ENCODE measurements at places on chromosomes 3 and 15.

DNA sequence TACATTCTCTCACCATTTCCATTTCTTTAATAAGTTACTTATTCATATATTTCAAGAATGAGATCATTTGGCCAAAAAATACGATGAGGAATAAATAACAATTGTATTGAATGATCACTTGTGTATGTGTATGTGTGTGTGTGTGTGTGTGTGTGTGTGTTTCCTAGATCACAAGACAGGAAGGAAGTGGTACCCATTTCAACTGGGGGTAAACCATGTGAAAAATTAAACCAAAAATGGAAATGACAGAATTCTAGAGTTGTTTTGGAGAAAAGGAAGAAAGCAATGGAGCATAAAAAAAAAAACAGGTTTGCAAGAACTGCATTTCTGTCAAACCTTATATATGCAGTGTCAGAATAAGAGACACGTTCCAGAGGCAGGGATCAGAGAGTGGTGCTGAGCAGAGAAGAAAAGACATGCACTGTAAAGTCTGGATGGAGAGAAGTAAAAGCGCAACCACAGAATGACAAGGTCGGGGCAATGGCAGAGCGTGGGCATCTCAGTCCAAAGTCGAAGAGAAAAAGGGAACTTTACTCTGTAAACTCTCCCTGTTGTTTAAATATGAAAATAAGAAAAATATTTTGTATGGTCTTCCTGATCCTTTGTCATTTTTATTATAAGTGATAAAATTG, 75.5 kb downstream of the PEX5L start:
- DNase-seq, result no peak

DNA sequence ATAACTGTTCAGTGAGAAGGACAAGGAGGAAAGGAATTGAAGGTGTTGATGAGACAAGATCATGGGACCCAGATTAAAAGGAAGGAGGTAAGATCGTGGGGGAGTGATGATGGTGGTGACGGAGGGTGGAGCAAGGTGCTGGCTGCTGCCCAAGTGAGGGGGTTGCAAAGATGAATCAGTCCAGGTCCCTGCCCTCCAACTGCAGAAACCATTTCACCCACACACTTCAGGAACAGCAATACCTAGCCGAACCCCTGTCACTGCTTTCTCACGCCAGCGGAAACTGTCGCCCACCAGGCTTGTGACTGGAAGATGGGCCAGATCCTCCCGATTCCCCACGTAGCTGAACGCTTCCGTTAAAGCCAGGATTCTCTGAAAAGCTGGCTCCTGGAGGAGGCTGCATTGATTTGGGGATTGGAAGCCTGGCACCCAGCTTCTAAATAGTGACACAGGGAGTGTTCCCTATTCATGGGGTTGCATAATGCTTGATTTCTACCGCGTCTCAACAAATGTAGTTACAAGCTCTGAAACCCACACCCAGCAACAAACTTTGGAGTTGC, 3.2 kb upstream of the LSG1 start:
- DNase-seq, result no peak

- DNase-seq, result peak; percentile 38
Measured at GRCh38 chr3:64353226-64353625, 128.0 kb upstream of the PRICKLE2 start.

DNA sequence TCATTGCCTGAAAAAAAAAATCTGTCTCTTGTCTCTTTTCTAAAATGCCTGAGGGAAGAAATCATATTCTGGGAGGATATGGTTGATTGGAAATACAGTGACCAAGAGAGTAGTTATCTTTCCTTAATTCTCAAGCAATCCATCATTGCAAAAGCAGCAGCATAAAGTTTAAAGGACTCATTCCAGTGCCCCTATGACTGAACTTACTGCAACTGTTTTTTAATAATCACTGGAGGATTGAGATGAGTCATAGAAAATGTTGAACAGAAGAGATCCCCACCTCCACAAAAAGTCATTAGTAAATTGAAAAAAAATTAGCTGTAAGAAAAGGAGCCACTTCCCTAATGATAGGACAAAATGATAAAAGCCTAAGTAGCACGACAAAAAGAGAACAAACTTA, 121.5 kb downstream of the SLC9A9 start:
- peak; percentile 65 for DNase-seq

DNA sequence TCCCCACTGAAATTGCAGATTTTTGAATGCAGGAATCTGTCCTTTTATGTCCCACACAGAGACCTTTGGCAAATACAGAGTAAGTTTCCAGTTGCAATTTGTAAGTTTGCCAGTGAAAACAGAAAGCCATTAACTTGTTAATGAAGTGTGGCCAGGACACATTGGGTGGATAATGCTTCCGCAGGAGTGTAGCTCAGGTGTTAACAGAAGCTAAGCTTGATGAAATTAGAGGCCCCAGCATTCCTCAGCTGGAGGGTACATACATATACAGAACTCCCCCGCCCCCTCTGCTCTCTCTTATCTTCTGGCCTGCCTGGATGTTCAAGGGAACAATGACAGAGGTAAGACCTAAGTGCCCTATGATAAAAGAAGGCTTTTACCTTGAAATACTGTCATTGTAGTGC, 8.1 kb upstream of the LRRC2 start:
- DNase-seq, result no peak

DNA sequence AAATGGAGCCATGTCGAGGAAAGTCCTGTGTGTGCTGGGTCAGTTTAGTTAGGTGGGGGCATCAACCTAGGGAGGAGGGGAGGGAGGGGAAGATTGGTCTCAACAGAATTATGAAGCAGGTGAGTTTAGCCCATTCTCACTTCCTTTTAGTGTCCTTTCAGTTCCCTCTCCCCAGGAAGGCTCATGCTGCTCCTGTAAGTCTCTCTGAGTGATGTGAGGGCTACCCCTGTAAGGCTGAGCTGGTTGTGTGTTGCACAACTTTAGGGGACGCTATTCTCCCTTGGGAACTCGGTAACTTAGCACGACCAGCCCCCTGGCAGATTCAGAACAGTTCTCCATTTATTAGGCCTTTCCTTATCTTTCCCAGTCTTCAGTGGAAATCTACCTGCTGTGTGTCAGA, 21.2 kb downstream of the IL5RA start:
- no peak for DNase-seq

GRCh38 chr3:122989856-122990575, 37.5 kb downstream of the SEMA5B start:
- no peak for DNase-seq

- peak; percentile 30 for DNase-seq
Measured at GRCh38 chr3:42226470-42227425, 39.2 kb downstream of the CCK start.

DNA sequence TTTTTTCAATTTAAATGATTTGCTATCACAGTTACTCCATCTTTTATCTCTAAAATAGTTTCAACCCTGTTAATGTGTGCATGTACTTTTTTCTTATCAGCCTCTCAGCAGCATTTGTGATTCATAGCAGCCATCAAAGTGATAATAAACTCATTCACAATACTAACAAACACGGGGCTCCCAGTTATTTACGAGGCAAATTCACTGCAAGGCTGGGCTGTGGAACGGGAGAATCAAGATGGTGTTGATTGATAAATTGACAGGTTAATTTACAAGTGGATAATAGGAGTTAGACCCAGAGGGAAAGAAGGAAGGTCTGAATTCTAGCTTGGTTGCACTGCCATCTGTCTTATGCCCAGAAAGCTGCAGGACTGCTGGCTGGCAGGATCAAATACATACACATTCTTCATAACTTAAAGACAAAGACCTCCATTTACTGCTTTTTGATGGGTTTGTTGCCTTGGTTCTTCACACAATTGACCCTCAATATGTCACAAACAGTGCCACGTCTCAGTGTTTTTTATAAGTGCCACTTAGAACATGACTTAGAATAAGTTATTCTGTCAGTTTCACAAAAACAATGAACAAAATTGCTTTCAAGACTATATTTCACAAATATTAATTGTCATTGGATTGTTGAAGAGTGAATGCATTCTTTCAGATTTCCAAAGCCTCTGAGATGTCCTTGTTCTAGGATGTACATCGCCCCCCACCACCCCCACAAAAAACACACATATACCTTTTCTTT, 562.8 kb downstream of the NR2F2 start:
- DNase-seq, result peak; percentile 39

DNA sequence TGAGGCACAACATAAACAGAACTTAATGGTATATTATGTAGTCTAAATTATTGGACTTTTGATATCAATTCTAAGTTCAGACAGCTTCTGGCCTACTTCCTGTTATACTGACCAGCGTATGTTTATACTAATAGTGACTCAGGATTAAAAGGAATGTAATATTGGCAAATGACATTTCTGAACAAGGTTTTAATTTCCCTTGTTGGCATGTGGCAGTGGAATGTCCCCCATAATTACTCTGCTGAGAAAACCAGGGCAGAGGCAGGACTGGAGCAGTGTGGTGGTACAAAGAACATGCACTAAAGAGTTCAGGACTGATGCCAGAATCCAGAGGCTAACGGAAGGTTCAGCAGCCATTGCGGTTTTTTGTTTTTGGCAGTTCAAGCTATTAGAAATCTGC, 184.0 kb downstream of the KCNAB1 start:
- DNase-seq, result peak; percentile 66

- peak; percentile 70 for DNase-seq
Measured at GRCh38 chr3:143831208-143831607, 17.1 kb downstream of the SLC9A9 start.

GRCh38 chr3:122973893-122974615, 53.5 kb downstream of the SEMA5B start:
- DNase-seq, result no peak

GRCh38 chr3:24264748-24265158, 229.9 kb downstream of the THRB start:
- peak; percentile 58 for DNase-seq

GRCh38 chr15:60004846-60005351, 788 bp downstream of the FOXB1 start:
- DNase-seq, result no peak

DNA sequence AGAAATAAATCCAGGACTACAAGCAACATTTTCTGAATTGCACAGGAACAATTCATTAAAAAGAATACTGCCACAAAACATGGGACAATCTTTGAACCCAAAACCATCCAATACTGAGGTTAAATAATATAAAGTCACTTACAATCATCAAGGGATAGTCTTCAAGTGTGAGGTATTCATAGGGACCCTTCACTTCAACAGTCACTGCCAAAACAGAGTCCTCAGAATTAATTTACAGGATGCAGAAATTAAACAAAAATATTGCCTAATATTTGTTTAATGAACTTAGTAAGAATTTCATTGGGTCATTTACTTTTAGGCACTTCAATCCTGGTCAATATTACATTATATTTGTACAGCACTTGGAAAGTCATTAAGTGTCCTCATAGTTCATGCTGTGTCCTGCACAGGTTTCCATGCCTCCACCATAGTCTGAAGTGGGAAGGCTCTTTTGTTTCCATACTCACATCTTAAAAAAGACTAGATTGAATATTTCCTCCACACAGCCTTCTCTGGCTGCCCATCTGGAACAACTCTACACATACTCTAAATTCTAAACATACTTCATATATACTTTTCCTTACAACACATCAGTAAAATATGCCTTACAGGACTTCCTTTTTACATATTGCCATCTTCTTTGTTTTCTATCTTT, 31.6 kb upstream of the VPS39 start:
- DNase-seq, result peak; percentile 11

GRCh38 chr3:40737343-40737742, 212.6 kb downstream of the ZNF621 start:
- DNase-seq, result no peak

GRCh38 chr15:69479971-69480370, 27.4 kb downstream of the RPLP1 start:
- DNase-seq, result no peak

- peak; percentile 23 for DNase-seq
Measured at GRCh38 chr15:42919799-42920518, 619 bp downstream of the TTBK2 start.

DNA sequence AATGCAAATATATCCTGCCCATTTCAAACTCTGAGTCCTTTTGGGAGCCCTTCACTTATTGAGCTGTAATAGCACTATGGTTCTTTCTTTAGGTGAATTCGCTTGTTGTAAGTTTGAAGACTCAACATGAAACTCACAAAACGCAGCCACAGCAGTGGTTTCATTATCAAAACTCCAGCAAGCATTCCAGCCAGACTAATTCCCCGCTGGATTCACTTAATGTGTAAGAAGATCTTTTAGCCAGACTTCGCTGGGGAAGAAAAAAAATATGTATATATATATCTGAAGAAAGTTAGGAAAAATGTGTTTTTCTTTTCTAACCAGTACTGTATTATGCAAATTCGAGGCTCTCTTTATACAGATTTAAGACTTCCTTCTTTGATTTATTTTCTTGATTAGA, 241.1 kb downstream of the WNT5A start:
- peak; percentile 31 for DNase-seq

DNA sequence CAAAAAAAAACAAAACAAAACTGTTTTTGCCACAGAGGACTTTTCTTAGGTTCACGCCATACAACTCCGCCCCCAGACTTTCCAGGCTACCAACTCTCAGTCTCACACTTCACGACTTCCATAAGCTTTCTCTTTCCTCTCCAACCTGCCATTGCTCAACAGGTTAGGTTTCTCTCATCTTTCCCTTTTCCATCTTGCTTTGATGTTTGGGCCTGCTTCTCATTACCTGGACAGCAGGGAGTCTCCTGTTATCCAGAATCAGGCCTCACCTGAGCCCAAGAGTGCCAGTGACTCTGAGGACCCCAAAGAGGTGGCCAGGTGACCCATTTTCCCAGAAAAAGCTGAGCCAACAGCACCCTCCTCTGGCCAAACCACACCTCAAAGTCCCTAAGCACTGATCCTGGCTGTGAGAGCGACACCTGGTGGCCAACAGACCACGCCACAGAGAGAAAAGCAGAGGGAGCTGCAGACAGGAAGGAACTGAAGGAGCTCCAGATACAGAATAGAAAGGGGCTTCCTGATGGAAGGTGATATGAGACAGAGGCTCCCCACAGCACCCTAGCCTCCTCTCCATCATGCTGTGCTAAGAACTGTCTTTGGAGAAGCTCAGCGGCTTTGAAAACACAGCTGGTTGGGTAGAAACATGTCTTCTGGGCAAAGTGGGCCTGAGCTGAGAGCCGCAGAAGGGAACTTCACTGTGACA, 4.0 kb downstream of the CCDC51 start:
- peak; percentile 66 for DNase-seq

DNA sequence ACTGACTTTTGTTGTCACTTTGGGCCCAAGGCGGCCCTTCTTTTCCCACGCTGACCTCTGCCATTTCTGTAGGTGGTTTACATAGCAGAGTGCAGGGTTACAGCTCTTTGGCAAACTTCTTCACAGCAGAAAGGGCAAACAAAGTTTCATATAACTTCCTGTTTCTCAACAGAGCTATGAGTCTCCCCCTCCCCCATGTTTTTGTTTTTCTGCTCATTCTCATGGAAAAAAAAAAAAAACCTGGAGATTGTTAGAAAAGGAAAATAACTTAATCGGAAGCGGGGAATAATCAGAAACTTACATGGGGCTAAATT, 342.0 kb upstream of the NR2F2 start:
- DNase-seq, result peak; percentile 20

- no peak for DNase-seq
Measured at GRCh38 chr3:69200384-69201068, 78.1 kb upstream of the LMOD3 start.

DNA sequence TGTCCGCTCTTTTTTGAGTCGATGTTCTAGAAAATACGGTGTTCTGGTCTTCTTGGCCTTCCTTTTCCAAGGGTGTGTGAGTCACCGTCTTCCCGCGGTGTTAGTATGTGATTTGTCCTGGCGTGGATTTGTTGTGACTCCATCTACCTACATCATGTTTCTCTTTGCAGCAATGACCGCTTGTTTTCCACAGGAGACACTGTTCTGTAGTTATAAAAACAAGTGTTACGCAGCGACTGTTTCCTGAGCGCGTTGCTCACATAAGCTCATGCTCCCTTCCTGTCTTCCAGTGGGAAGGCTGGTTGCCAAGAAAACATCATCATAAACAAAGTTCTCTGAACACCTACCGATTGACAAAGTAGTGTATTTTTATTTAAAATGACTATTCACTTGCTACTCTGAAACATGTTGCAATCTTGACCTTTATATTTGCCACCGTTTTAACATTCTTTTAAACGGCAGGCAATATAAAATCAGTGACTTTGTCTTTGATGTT, 19.0 kb downstream of the USP13 start:
- no peak for DNase-seq
